ENCODE measurements at places on chromosomes 12 and 14.

GRCh38 chr14:97196336-97196735 lies 399.2 kb downstream of the VRK1 start:
- no peak for DNase-seq

GRCh38 chr12:124893792-124894516 lies 20.5 kb downstream of the UBC start:
- no peak for DNase-seq

GRCh38 chr14:88852632-88853031 lies 28.2 kb downstream of the TTC8 start:
- DNase-seq, result no peak

DNA sequence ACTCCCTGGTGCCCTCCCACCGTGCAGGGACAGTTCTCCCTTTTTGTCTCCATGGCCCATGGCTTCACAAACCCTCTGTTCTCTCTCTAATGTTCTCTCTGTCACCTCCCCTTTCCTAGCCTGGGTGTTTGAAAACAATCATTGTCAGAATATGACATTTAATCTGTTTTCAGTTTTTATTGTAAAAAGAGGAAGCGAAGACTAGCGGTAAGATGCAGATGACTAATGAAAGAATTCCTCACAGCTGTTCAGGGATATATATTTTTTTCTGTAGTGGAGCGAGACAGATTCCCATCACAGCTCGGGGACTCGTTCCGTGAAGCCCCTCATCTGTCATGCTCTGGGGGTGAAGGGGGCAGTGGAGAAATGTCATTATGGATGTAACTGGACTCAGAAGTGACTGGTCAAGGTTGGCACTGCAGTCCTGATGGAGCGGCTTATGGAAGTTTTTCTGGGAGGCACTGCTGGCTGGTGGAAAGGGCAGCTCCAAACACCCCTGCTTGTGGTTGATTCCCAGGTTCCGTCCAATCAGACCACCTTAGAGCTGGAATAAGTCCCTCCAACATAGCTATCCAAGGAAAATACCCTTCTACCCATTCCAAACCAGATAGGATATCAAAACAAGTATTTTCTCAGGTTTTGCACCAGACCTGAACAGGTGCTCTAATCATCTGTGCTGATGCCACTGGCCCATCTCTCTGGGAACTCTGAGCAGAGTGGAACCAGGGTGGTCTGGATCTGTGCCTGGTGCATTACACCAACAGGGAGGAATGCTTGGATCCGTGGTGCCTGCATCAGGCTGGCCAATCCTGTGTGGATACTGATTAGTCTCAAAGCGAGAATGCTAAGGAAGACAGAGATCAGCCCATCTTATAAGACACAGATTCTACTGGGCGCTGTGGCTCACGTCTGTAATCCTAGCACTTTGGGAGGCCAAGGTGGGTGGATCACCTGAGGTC lies 84.7 kb downstream of the GPATCH2L start:
- no peak for DNase-seq

All from stimulated activated CD4-positive, alpha-beta T cell treated with anti-CD3 and anti-CD28 coated beads, TNF-alpha, amount 100 ng/mL, for 24 hours (primary cell).